ENCODE measurements at places on chromosomes 7 and 10.
A peak's percentile ranks its signal among the peaks of the same experiment; 100 is the strongest.

DNA sequence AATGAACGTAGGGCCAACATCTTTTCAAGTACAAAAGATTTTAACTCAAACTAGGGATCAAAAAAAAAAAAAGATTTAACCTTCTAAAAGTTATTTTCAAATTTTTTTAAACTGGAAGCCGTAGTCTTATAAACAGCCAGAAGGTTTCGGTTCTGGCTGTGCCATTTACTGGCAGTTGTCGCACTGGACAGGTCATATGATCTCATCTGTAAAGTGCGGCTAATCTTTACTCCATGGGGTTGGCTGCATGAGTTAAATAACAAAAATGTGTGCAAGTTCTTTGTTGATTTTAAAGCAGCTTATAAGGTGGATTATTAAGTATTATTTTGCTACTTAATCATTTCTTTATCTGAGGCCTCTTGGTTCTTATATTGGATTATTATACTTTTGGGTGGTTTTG, 36.6 kb downstream of the TRUB1 start:
- DNase-seq: no peak

GRCh38 chr10:103746598-103746997, 108.8 kb downstream of the SH3PXD2A start:
- DNase-seq: no peak

GRCh38 chr10:133336118-133336576, 549 bp downstream of the CALY start:
- no peak for DNase-seq

DNA sequence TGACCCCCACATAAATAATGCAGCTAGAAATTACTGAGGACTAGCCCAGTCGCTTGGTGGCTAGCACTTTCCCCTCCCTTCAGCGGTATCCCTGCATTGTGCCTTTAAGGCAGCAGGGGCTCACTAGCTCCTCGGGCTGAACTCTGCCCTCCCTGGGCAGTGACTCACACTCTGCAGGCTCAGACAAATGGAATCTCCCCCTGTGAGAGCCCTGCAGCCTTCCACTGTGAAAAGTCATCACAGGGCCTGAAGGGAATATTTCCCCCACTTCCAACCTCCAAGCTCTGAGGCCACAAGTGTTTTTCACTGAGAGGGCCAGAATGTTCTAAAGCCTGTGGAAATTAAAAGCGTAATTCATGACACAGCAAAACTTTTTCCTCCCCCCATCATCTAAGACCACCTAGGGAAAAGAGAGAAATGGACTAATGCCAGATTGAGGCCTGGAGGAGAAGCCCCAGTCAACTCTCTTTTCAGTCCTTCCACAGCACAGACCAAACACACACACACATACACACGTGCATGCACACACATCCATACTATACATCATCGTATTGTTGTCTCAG, 93.6 kb upstream of the COL1A2 start:
- DNase-seq: no peak

- DNase-seq: no peak
Observed at GRCh38 chr10:117441812-117442443, 66.7 kb upstream of the PDZD8 start.

- no peak for DNase-seq
Observed at GRCh38 chr10:131511391-131511790, 199.9 kb upstream of the TCERG1L start.

DNA sequence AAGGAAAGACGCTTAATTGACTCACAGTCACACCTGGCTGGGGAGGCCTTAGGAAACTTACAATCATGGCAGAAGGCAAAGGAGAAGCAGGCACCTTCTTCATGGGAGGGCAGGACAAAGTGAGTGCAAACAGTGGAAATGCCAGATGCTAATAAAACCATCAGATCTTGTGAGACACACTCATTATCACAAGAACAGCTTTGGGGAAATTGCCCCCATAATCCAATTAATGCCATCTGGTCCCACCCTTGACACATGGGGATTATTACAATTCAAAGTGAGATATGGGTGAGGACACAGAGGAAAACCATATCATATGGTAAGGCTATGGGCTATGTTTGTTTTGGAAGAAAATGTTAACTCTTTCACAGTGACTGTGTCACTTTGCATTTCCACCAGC, 1272.5 kb upstream of the CELF2 start:
- no peak for DNase-seq

DNA sequence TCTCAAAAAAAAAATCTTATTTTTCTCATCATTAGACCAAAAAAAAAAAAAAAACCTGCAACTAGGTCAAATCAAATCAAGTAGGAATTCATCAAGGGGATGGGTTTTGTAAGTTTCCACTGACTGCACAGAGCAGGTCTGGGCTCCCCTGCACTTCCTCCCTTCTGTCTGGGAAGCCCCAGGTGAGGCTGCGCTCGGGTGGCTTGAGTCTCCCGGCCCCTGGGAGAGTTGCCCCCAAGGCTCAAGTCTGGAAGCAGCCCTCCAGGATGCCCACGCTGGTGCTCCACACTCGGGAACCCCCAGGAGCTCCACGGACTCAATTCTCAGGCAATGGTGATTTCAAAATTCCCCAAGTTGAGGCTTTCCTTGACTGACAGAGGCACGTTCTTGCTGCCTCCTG, 41.7 kb upstream of the RBM33 start:
- DNase-seq: no peak

DNA sequence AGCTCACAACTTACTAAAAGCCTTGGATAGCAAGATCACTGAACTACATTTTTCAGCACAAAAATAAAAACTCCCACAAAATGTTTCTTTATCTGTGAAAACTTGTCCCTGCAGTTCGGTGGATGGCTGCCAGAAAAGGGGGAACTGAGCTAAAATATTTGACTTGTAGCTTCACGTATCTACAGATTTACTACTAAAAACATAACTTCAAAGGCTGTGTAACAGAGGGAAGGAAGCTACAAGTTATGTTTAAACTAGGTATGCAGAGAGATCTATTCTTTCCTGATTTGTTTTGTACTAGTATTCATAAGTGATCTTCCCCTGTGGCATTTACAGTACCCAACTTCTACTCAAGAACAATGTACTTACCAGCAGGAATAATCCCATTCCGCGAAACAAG, 25.1 kb downstream of the SGCE start:
- DNase-seq: no peak

DNA sequence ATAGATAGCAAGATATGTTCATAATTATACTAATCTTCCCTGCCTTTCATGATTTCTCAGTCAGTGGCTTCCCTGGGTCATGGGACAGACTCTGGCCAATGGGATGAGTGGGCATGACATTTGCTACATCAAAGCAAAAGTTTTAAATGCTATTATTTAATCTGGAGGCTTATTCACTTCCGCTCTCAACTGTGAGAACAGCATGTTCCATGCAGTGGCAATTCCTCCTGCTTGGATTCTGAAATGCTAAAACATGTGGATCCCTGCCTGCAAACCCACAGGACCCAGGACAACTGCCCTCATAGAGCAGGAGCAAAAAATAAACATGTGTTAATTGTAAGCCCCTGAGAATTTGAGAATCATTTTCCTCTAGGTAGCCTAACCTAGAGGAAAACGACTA, 1412.4 kb upstream of the CELF2 start:
- DNase-seq: no peak

GRCh38 chr7:3117488-3118231, 74.0 kb upstream of the CARD11 start:
- DNase-seq: no peak

- peak; percentile 39 for DNase-seq
Observed at GRCh38 chr10:26437637-26438461, at the start of gene APBB1IP. Gene APBB1IP, plus strand, starts transcription at chr10:26438341. Its CDS starts 53,986 bp downstream, at chr10:26492327.

DNA sequence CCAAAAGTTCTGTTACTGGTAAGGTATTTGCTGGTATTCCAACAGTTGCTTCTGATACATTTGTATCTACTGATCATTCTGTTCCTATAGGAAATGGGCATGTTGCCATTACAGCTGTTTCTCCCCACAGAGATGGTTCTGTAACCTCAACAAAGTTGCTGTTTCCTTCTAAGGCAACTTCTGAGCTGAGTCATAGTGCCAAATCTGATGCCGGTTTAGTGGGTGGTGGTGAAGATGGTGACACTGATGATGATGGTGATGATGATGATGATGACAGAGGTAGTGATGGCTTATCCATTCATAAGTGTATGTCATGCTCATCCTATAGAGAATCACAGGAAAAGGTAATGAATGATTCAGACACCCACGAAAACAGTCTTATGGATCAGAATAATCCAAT, 131.0 kb downstream of the AASS start:
- DNase-seq: no peak

DNA sequence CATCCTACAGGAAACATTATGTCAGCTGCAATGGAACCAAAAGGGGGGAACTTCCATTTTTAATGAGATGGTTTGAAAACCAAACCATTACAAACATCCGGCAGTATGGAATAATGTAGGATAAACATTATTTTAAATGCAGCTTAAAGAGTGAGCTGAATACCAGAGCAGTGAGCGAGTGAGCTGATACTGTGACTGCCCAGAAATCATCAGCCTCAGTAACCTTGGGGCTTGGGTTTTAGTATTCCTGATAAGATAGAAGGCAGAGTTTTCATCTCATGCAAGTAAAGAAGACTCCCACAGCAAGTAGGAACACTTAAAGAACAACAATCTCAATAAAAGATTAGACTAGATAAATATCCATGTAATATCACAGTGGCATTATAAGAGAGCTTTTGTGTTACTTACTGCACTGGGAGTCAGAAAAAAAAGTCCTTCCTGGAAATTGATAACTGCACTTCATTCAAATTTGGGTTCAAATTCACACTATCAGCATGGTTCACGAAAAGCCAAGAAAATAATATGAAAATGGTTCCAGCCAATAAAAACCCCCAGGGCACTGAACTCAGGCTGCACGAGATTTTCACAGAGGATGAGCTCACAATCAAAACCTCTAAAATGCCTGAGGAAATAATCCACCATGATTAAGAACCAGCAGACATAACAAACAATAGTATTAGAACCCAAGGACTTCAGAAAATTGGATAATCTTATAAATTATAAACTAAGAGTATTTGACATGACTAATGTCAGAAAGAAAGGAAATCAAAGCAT, 115.7 kb downstream of the MTPAP start:
- DNase-seq: no peak

DNA sequence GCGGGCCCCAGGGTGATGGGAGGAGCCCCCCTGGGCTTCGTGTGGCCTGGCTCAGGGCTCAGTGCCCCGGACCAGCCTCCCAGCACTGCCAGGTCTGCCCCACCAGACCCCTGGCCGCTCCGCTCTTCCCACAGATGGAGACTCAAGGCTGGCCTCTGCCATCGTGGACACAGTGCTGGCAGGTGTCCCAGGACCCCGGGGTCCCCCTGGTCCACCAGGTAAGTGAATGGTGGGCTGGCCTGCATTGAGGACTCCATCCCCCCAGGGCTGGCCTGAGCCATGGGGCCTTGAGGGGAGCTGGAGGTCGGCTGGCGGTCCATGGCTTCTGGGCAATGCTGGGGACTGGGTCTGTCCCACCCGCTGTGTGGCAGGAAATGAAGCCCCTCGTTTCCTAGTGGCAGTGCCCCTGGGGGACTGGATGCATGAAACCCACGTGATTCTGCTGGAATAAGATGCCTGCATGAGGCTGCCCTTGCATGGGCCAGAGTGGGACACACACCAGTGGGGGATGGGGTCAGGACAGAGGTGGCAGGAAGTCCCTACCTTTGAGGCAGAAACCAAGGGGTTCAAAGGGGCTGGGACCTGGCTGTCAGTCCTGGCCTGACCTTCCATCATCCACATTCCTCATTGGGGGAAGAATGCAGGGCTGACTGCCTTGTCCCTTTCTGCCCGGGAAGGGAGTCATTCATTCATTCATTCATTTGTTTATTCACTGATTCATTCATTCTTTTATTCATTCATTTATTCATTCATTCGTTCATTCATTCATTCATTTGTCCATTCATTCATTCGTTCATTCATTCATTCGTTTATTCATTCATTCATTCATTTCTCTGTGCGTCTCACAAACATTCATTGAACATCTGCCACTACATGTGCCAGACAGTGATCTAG, 81.8 kb downstream of the MYL10 start:
- no peak for DNase-seq

GRCh38 chr10:71828702-71829101, 22.3 kb downstream of the PSAP start:
- DNase-seq: no peak

- no peak for DNase-seq
Observed at GRCh38 chr10:6565588-6565987, 14.5 kb downstream of the PRKCQ start.

GRCh38 chr7:39733881-39734632, 110.7 kb downstream of the RALA start:
- DNase-seq: no peak

DNA sequence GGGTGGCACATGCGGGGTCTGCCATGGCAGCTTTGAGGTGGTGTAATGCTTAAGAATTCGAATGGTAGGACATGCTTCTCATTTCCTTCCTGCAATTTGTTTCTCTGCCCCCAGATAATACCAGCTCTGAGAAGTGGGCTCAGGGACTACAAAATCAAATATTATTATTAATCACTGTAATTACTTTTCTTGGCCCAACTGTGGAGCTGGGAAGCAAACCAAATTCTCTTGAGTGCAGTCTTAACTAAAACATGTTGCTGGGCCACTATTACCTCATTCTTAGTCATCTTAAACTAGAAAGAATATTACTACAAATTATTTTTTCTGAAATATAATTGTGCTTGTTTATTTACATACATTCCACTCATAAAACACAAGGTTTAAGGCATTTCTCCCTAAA, 566.7 kb upstream of the NRP1 start:
- DNase-seq: no peak

DNA sequence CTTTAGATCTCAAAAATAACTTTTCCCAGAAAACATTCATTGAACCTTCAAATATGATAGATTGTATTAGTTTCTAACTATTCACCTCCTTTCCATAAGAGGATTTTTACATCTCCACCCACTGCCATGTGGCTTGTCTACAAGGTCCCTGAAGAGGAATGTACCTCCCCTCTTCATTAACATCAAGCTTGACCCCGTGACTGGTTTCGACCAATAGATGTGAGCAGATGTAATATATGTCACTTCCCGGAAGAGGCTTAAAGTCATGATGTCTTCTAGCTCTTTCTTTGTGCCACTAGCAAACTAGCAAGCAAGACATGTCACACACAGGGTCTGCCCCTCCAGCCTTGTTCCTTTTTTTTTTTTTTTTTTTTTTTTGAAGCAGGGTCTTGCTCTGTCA, 6.9 kb downstream of the BAZ1B start:
- DNase-seq: no peak

GRCh38 chr10:11598712-11599397, 12.6 kb downstream of the USP6NL start:
- DNase-seq: no peak

- DNase-seq: no peak
Observed at GRCh38 chr10:49092477-49092876, 22.8 kb downstream of the VSTM4 start.

- DNase-seq: no peak
Observed at GRCh38 chr7:66739953-66740301, 606 bp upstream of the RABGEF1 start.

GRCh38 chr7:30466266-30466665, 12.3 kb downstream of the NOD1 start:
- DNase-seq: no peak

- DNase-seq: no peak
Observed at GRCh38 chr7:86130268-86130667, 513.4 kb upstream of the GRM3 start.

DNA sequence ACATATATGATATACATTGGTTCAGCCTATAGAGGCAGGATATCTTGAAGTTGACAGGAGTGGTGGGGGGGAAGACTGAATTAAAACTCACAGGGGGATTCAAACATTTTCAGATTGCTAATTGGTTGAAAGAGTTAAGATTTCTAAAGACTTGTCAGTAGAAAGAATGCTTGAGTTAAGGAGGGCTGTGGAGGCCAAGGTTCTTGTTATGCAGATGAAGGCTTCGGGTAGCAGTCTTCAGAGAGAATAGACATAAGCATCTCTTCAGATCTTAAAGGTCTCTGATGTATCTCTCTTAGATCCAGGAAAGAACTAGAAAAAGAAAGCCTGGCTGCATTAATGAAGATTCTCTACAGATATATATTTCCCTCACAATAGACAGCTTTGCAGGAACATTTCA, 209.8 kb upstream of the SEMA3D start:
- DNase-seq: no peak
